ENCODE measurements at places on chromosomes 2 and 18.

DNA sequence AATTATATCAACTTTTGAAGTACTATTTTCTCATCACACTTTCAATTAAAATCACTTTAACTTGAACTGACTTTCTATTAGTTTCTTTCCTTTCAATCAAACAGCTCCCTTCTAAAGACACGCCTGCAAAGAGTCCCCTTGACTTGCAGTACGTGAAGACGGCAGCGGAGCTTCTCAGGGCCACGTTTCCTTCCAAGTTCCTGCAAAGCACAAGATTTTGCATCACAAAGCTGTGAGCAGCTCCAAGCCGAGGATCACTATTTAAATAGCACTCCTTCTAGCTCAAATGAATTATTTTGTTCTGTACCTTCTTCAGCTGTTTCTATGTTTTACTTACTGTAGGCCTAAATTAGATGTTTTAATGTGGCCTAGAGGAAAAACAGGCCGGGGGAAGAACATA is 30.8 kb downstream of the SH3YL1 start:
- no peak for DNase-seq

DNA sequence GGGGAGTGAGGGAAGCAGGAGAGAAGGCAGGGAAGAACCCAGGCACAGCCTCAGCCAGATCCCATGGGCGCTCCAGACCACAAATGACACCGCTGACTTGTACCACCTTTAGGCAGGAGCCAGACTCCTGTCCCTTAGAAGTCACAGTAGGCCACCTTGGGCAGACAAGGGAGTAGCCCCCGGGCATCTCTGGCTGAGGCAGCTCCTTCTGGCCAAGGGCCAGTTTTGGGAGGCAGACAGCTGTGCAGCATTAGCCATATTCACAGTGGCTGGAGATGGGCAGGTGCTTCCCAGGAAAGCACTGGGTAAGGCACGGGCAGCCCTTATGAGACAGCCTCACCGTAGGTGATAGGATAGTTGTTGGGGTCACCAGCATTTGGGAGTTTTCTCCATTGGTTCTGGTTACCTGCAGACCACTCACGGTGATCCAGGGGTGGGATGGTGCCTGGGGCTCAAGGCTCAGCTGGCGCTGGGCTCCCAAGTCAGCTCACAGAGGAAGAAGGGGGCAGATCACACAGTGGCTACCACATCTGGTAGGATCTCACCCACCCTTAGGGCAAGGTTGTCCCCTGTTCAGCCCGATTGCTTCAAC is 2.1 kb downstream of the ASTL start:
- DNase-seq: no peak

GRCh38 chr2:156483741-156484173 is 47.6 kb downstream of the GPD2 start:
- DNase-seq: no peak

GRCh38 chr2:214630402-214631045 is 179.0 kb downstream of the BARD1 start:
- no peak for DNase-seq

DNA sequence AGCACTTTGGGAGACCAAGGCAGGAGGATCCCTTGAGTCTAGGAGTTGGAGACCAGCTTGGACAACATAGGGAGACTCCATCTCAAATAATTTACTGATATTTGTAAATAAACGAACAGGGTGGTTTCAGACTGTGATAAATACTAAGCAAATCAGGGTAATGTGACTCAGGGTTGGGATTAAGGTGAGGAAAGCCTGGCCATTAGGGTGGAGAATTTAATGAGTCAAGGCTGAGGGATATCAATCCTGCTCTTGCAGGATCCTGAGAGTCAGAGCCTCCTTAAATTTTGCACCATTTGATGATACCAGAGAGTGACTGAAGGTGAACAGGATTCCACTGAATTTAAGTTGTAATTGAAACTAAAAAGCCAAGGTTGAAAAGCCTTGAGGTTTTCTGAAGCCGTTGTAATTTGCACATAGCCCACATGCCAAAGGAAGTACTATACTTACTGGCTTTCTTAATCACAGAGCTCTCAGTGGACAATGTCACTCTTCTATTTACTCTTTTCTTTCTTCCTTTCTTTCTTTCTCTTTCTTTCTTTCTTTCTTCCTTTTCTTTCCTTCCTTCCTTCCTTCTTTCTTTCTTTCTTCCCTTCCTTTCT is 28.6 kb upstream of the AP1S3 start:
- DNase-seq: no peak

GRCh38 chr2:99960291-99960690 is 182.1 kb downstream of the AFF3 start:
- no peak for DNase-seq

GRCh38 chr2:184053326-184053725 is 545.0 kb upstream of the ZNF804A start:
- DNase-seq: no peak

DNA sequence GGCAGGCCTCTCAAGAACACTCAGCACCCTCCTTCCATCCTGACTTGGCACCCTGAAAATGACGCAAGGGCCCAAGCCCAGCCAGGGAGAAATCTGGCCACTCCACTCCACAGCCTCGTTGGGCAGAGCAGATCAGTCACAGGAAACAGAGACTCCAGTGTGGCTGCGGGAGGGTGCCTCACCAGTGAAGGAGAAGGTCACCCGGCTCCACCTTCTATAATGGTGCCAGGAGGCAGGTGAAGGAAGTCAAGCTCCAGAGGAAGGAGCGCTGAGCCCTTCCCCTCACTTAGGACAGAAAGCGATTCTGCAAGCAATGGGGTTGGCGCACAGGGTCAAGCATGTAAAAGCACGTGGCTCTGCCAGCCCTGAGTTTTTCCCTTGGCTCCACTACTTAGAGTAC is 35.3 kb downstream of the CRACDL start:
- no peak for DNase-seq

GRCh38 chr18:46738491-46738890 is 18.4 kb downstream of the ST8SIA5 start:
- no peak for DNase-seq

Measured in omental fat pad (tissue), 4 donors.